ENCODE measurements at places on chromosomes 12 and 14.
A peak's percentile ranks its signal among the peaks of the same experiment; 100 is the strongest.

DNA sequence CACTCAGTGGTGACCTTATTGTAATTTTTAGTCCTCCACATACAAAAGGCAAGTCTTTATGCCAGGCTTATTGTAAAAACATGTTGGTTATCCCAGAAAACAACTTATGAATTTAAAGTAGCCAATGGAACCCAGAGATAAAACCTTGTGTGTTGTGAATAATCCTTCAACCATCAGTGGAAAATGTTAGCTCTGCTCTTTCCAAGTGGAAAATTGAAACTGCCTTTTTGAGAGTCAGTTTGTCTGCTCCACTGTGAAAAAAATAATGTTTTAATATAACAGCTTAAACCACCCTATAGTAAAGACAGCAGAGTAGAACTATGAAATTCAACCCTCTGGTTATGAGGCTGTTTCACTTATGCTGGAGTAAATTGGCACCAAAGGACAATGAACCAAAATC lies 112.0 kb downstream of the TTLL5 start:
- DNase-seq: no peak

GRCh38 chr12:121875582-121875981 lies 13.0 kb upstream of the PSMD9 start:
- DNase-seq: no peak

- no peak for DNase-seq
Measured at GRCh38 chr12:2284321-2284813, 231.6 kb downstream of the CACNA1C start.

GRCh38 chr12:10673659-10674384 lies at the start of gene STYK1:
TSS of gene STYK1 (minus strand) at chr12:10674052. CDS start at chr12:10634618, 39,434 bp downstream.
- DNase-seq: peak; percentile 44

- no peak for DNase-seq
Measured at GRCh38 chr14:67683842-67684241, 9.4 kb upstream of the VTI1B start.

DNA sequence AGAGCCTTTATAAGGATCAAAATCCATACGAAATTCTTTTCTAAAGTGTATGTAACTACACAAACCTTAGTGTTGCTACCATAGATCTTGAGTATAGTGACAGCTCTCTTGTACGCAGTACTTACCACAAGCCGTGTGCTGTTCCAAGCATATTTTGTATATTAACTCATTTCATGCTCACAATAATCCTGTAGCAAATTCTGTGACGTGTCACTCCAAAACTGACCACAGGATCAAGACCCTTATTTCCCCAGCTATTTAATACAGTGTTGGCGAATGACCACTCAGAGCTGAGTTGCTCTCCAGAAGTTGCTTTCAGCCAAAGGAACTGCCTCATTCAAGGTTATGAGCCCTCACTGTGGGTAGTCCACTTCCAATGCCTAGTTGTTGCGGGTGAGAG lies 169.8 kb downstream of the BTG1 start:
- no peak for DNase-seq

DNA sequence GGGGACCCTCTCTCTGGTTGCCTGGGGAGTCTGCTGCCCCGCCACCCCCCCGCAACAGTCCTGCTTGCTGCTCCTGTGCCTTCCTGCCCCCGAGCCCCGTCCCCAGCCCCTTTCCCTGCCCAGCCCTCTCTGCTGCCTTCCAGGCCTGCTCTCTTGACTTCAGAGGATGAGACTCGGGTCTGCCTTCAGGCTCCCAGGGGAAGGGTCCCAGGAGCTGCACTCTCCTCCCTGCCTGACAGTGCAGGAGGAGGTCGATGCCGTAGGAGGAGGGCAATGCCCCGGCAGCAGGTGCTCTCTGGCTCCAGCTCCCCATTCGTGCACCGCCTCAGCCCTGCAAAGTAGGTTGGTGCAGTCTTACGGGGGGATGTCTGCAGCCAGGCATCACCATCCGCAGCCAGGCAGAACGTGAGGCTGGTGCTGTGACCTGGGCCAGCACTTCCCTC lies 185.1 kb upstream of the C14orf180 start:
- DNase-seq: no peak

GRCh38 chr12:121713793-121714192 lies 1.2 kb downstream of the TMEM120B start:
- no peak for DNase-seq

- DNase-seq: no peak
Measured at GRCh38 chr12:57779736-57780135, 2.9 kb upstream of the TSFM start.

- DNase-seq: no peak
Measured at GRCh38 chr12:89084751-89085150, 267.6 kb downstream of the DUSP6 start.

- no peak for DNase-seq
Measured at GRCh38 chr14:68476212-68477109, 316.4 kb downstream of the ZFP36L1 start.

- DNase-seq: peak; percentile 47
Measured at GRCh38 chr12:120584343-120585149, 3.3 kb upstream of the POP5 start.

DNA sequence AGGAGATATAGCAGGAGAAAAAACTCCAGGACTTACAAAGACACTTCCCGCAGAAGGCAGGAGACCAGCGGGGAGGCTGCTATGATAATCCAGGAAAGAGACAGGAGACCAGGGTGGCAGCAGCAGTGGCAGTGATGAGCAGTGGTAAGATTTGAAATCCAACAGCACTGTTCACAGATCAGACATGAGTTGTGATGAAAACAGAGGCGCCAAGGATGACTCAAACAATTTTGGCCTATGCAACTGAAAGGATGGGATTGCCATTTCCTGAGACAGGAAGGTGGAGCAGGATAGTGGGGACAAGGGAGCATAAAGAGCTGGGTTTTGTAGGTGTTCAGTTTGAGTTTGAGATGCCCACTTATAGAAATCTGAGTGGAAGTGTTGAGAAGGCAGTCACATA lies 108.6 kb upstream of the DYRK2 start:
- DNase-seq: no peak

DNA sequence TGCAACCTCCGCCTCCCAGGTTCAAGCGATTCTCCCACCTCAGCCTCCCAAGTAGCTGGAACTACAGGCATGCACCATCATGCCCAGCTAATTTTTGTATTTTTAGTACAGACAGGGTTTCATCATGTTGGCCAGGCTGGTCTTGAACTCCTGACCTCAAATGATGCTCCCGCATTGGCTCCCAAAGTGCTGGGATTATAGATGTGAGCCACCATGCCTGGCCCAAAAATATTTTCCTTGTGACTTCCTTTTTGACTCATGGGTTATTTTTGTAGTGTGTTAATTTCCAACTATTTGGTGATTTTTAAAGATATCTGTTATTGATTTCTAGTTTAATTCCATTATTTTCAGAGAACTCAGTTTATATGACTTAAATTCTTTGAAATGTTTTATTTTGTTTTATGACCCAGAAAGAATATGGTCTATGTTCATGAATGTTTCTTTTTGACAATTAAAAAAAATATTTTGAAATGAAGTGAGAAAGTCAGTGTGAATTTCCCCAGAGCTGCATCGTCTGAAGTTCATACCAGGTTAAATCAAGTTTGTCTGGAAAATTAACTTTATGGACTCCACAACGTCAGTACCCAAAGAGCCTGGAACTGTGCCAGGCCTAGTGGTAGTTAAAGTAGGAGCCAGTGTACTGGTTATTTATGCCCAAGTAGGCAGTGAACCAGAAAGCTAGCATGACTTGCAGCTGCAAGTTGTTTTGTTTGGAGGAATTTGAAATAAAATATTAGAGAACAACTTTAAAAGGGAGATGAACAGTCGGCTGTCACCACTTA lies 2.8 kb upstream of the CDKL1 start:
- no peak for DNase-seq

GRCh38 chr12:6376870-6377666 lies 1.7 kb upstream of the SCNN1A start:
- no peak for DNase-seq

DNA sequence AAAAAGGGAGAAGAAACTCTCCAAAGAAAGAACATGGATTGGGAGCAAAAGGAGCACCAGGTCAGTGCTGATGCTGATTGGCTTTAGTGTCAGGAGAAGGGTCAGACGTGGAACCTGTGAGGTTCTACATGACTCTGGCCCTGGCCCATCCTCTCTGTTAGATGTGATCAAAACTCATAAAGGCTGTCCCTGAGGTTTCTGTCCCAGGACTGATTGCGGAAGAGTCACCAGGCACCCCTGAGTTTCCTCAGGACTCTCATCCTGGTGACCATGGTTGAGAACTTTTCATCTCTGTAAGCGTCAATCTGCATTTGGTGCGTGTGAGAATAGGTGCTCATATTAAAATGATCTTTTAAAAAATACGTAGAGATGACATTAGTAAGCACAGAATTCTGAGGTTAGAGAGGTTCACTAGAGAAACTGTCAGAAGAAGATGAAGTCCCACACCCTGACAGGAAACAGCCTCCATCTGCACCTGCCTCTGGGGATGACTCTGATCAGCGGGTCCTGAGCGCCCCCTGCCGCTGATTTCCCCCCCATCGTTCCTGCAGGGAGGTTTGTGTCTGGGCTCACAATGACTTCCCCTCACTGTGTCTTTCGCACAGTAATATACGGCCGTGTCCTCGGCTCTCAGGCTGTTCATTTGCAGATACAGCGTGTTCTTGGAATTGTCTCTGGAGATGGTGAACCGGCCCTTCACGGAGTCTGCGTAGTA lies 741.8 kb downstream of the TMEM121 start:
- DNase-seq: peak; percentile 59

- no peak for DNase-seq
Measured at GRCh38 chr12:4434706-4435425, 10.7 kb downstream of the FGF6 start.

DNA sequence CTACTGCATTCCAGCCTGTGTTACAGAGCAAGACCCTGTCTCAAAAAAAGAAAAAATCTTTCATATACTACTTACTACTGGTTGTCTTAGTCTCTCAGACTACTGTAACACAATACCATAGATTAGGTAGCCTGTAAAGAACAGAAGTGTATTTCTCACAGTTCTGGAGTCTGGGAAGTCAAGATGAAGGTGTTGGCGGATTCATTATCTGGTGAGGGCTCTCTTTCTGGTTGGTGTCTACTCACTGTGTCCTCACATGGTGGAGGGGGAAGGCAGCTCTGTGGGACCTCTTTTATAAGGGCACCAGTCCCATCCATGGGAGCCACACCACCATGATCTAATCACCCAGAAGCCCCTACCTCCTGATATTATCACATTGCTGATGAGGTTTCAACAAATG lies 14.4 kb downstream of the WDR20 start:
- no peak for DNase-seq

GRCh38 chr12:103810111-103810510 lies 30.9 kb downstream of the NT5DC3 start:
- no peak for DNase-seq

- DNase-seq: no peak
Measured at GRCh38 chr14:96951511-96951910, 154.3 kb downstream of the VRK1 start.

DNA sequence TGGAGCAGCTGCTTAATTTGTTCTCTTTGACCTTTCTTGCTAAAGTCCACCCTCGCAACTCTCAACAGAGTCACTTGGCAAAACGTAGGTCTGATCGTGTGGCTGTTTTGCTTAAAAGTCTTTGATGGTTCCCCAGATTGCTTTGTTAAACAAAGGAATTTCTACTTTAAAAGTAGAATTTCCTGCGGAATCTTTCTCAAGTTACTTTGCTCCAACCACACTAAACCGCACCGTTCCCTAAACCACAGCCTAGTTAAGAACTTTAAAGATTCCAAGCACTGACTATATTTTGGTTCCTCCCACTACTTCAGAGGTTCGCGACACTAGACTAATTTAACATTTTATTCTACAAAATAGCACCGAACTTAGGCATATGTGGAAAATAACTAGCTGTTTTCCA lies 114.8 kb upstream of the FGD4 start:
- no peak for DNase-seq

DNA sequence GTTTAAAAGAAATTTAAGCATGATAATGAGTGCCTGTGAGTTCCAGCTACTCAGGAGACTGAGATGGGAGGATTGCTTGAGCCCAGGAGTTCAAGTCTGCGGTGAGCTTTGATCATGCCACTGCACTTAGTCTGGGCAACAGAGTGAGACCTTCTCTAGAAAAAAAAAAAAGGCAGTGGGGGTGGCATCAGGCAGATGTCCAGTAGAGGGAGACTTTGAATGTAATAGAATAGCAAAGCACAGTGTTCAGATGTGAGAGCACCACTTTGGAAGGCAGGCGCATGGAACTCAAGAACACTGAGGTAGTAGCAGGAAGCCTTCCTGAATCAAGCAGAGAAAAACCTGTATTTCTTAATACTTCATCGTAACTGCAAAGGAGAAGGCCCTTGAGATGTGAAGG lies 394.5 kb upstream of the GARIN6 start:
- DNase-seq: no peak

DNA sequence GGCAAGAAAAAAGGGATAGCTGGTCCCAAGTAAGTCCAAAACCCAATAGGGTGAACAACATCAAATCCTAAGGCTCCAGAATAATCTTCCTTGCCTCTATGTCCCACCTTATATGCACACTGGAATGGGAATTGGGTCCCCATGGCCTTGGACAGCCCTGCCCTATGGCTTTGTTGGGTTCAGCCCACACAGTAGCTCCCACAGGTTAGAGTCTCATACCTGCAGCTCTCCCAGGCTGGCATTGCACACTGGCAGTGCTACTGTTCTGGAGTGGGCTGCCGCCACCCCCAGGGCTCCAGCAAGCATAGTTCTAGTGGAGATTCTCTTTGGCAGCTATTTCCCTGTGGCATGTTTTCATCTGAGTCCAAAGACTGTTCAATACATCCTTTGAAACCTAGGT lies 352.4 kb upstream of the CLEC14A start:
- DNase-seq: no peak

- no peak for DNase-seq
Measured at GRCh38 chr14:90042496-90043252, 19.1 kb upstream of the KCNK13 start.

- no peak for DNase-seq
Measured at GRCh38 chr14:61147831-61148549, 133.1 kb downstream of the TMEM30B start.

DNA sequence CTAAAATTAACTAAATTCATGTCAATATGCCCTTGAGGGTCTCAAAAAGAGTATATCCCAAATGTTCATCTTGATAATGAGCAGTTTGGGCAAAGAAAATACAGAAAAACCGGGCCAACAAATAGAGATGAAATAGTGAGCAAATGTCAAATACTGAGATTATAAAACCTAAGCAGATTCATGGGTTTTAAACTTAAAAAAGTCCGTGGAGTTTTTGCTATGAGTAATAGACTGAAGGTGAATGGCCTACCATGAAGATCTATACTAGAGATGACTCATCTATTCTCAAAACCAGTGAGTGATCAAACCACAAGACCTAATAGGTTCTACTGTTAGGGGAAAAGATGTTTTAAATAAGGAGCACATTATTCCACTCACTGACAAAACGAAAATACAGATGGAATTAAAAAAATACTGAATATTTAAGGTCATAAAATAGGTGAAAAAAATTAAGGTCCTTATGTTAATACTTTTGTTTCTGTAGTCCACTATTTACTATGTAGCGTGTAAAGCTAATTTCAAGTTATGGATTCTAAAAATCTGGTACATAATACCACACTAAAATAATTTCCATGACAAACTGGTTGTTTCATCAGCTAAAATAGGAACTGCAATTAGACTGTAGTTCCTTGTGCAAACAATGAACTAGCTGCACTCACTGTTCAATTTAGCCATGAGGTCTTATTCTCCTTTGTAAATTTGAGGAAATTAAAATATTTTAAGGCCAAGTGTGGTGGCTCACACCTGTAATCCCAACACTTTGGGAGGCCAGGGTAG lies 5.0 kb downstream of the HNRNPC start:
- DNase-seq: no peak

GRCh38 chr12:32124637-32125036 lies 18.0 kb downstream of the BICD1 start:
- DNase-seq: no peak

GRCh38 chr12:39830852-39831520 lies 211.4 kb upstream of the ABCD2 start:
- no peak for DNase-seq
